Breast epithelium (tissue), 4 donors: ENCODE measurements at places on chromosomes 1 and 21. TPM values are rescaled to one million over a fixed set of nuclear protein-coding genes. Genes with fewer than 3 reads are reported as not detected.

DNA sequence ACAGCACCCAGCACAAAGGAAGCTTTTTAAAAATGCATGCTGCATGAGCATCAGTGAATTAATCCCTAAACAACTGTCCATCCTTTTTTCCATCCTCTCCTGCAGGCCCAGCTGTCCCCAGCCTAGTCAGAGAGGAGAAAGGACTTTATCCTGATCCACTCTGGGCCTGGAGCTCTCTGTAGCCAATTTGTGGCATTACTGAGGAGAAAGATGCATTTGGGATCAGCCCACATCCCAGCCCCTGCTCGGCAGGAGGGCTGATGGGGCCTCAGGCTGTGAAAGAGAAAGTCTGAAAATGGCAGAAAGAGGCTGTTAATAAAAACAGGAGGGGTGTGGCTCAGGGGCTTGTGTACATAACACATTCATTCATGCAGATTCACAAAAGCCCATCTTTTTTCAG is 37.5 kb upstream of the ATP2B4 start:
- DNase-seq: no peak

DNA sequence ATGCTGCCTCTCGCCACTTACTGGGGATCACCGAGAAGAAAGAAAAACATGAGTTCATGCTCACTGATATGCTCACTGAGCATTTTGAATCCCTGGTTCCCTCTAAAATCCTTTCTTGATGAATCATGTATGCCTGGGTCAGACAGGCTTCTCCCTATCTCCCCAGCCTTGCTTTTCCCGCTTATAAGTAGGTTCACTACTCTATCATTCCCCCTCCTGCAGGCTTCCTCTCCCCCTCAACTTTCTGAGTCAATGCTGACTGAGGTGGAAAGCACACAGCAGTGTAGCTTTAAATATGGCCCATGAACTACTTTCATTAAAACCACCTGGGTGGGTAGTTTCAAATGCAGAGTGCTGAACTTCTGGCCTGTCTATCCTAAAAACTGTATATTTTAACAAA is 41.7 kb downstream of the FMO4 start:
- no peak for DNase-seq

GRCh38 chr1:243890576-243890975 is 40.5 kb upstream of the AKT3 start:
- DNase-seq: no peak

DNA sequence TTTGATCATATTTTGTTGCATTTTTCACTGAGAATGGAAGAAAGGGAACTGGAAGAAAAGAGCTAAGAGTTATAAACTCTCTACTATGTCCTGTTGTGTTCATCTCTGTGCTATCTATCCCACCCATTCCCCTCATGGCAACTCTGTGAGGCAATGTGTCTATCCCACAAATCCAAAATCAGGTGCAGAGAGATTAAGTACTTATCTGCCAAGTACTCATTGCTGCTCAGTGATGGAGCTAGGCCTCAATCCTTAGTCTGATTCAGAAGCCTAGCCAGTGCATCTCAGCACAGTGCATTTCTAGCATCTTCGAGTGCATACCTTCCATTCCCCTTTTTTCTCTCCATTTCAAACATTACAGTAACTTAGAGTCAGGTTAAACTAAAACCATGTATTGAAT is 270.6 kb downstream of the TPR start:
- no peak for DNase-seq

- no peak for DNase-seq
Measured at GRCh38 chr1:246306415-246307037, 200.6 kb downstream of the SMYD3 start.

- DNase-seq: peak; percentile 62
Measured at GRCh38 chr1:197222025-197222685, 45.9 kb upstream of the CRB1 start.

DNA sequence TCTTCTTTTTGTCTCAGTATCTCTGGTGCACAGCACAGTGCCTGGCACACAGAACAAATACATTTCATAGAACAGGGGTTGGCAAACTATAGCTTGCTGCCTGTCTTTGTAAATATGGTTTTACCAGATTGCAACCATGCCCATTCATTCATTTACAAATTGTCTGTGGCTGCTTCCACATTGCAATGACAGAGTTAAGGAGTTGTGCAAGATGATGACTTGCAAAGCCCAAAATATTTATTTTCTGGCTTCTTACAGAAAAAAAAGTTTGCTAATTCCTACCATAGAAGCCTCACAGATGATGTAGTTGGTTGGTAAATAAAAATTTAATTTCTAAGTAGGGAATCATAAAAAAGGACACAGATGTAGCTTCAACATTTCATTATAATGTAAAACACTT is 11.2 kb upstream of the HMGB4 start:
- DNase-seq: no peak

GRCh38 chr1:17881761-17882160 is 126.6 kb downstream of the ACTL8 start:
- DNase-seq: no peak

Gene PFKFB2
- 7.5 TPM for total RNA-seq

Gene CR1L
- total RNA-seq: not detected

Gene PLEKHG5
- total RNA-seq: 7.0 TPM
